EL (cell line): ENCODE measurements at places on chromosomes 16 and 17.

DNA sequence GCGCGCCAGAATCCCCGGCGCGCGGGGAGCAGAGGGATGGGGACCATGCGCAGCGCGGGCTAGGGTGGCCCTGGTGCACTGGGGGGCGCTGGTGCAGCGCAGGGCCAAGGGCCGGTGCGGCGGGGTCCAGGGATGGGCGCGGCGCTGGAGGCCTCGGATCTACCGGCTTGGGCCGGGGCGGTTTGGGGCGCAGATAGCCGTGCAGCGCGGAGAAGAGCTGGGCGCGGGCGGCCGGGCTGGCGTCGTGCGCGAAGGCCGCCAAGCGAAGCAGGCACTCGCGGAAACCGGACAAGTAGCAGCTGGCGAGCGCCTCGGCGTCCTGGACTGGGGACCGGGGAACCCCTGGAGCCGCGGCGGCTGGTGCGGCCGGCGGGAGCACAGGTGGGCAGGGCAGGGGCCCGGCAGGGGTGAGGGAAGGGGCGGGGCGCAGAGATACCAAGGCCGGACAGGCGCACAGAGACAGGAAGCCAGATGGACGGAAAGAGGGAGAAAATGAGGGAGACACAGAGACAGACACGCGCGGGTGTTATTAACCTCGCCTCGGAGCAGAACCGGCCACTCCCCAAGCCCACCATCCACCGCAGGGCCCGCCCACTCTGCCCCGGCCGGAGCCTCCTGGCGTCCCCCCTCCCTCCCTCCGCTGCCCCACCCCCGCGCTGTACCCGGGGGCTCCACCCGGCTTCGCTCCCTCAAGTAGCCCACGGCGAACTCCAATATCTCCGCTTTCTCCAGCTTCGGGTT is 2.1 kb downstream of the HES7 start:
- DNase-seq = peak; percentile 84

DNA sequence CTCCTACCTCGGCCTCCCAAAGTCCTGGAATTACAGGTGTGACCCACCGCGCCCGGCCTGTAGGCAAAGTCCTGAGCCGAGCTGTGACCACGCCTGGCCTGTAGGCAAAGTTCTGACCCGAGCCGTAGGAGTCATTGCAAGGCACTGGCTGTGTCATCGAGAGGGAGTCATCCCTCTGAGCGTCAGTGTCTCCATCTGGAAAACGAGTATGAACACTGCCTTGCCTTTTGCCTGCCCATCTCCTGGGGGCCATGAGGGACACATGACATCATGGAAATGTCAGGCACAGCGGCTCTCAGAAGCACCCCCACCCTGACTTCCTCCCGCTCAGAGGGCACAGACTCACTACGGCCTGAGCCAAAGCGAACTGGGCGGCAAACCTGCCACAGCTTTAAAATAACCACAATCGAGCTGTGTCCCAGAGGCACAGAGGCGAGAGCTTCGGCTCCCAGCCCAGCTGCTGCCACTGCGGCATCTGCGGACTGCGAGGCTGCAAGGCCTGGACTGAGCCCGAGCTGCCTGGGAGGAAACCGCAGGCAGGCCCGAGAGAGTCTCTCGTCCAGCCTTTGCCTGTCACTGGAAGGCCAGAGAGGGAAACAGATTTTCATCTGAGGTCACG is 50.8 kb downstream of the RPH3AL start:
- no peak for DNase-seq

DNA sequence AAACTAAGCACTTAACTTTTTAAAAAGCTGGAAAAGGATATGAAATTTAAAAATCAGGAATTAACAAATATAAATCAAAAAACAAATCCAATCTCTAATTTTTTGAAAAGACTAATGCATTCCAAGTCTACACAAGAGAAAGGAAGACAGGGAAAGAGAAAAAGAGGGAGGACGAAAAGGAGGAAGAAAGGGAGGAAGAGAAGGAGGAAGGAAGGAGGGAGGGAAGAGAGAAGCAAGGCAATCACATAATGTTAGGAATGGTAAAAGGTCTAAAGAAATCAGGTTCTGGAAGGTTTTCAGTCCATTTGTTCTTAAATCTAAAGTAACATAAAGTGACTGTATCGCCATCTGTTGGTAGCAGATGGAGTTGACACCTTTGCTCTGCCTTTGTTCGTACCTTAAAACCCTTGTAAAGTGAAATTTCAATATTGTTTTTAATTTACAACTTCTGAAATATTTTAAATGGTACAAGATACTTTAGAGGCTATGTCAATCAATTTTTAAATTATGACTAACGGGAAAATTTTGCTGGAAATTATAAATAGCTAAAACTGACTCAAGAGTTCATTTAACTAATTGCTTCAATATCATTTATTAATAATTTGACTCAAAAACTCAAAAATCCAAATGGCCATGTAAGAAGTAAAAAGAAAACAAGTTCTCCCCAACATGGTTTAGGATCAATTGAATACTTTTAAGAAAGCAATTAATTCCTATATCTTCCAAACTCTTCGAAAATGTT is 20.4 kb upstream of the CDYL2 start:
- DNase-seq = peak; percentile 41

- no peak for DNase-seq
Measured at GRCh38 chr16:56311208-56312027, 113.9 kb downstream of the AMFR start.

GRCh38 chr17:2347805-2348685 is 10.7 kb downstream of the SGSM2 start:
- DNase-seq = peak; percentile 80

DNA sequence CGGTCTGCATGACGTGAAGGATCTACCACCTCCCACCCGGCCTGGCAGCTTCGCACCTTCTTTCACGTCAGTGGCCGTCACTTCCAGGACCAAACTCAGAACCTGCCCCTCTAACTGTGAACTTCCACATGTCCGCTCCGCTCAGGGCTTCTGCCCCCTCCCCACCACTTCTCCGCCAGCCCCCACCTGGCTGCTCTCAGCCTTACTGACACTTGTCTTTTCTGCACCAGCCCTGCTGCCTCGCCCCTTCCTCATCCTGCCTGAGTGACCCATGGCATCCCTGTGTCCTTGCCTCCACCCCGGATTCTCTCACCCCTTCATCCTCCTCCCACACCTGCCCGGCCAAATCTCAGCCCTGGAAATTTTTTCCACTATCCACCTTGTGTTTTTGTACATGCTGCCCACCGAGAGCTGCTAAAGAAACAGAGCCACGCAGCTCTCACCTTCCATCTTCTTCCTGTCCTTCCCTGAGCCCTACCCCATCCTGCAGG is 14.2 kb downstream of the PIMREG start:
- no peak for DNase-seq

DNA sequence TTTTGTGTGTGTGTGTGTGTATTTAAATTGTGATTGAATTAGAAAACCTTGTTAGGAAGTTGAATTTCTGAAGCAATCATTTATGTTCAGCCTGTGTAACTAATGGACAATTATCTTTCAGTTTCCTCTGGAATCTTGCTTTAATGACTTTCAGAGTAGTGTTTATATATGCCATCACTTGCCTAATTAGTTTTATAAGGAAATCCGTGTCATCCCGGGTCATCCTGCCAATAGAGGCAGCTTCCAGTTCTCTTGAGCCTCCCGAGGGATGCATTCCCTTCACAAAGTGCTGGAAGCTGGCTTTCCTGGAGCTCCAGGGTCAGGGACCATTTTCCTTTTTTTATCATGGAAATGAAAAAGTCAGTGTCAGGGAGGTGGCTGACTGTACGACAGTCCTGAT is 42.9 kb downstream of the PRKCA start:
- no peak for DNase-seq
